Stimulated activated CD8-positive, alpha-beta memory T cell treated with anti-CD3 and anti-CD28 coated beads, Interleukin-4, amount 100 ng/mL, for 1 hour (primary cell): ENCODE measurements at places on chromosomes 2 and 18.

GRCh38 chr2:201883606-201884369 is 77.5 kb downstream of the CDK15 start:
- no peak for DNase-seq

GRCh38 chr2:77571545-77571944 is 49.4 kb upstream of the LRRTM4 start:
- DNase-seq: no peak

DNA sequence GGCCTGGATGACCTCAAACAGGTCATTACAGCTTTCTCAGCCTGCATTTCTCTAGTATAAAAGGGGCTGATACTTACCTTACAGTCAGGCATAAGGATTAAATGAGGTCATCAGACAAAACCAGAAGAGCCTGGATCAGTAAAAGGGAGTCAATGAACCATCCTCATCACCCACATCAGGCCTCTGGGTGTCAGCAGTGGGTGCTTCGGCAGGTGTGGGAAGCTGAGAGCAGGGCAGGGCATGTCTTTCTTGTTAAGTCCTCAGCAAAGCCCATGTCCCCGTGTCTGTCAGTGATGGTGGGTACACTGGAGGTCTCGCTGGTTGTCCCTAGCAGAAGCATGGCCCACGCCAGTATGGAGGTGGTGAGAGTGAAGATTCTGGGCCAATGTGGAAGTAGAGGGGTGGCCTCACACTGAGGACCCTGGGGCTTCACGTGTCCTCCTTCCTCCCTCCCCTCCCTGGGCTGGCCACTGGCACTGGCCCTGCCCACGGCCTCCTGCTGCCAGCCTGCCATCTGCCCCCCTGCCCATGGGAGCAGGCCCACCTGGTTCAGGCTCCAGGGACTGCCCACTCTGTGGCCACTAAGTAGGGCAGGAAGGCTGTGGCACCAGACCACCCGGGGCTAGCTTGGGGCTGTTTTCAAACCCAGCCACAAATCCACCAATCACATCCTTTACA is 4.4 kb downstream of the ADRA2B start:
- DNase-seq: no peak

GRCh38 chr2:234512884-234513669 is 16.2 kb upstream of the ARL4C start:
- DNase-seq: no peak

DNA sequence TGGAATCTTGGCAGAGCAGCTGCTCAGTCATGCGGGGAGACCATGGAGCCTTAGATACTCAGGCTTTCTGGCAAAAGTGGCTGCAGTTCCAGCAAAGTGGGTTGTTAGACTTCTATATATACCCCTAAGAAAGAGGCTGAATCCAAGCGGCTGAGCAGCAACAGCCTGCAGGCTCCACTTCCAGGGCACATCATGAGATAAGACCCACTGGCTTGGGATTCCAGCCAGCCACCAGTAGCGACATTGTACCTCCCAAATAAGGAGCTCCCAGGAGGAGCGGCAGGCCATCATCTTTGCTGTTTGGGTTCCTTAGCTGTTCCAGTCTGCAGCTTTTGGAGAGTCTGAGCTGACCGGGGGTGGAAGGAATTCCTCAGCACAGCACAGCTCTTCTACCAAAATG is 150.3 kb upstream of the ST6GAL2 start:
- no peak for DNase-seq

GRCh38 chr18:12556946-12557806 is 100.7 kb downstream of the SPIRE1 start:
- no peak for DNase-seq

GRCh38 chr18:48948112-48949049 is 2.4 kb downstream of the SMAD7 start:
- no peak for DNase-seq

GRCh38 chr2:233764264-233764663 is 4.2 kb downstream of the UGT1A1 start:
- no peak for DNase-seq

DNA sequence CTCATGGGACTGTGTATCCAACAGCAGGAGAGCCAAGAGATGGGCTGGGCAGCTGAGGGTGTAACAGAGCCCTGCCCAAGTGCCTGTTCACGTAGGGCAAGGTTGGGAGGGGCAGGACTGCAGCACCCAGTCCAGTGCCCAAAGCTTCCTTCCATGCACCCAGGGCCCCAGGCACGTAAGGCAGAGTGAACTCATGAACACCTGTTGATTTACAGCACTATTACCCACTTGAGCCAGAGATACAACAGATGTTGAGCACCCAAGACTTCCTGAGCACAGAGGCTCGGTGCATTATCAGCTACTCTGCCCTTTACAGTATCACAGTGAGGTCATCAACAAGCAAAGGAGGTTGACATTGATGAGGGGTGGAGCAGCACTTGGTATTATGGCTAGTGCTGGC is 50.2 kb upstream of the FHL2 start:
- no peak for DNase-seq

GRCh38 chr2:200616193-200616592 is 30.4 kb downstream of the AOX1 start:
- DNase-seq: no peak

- no peak for DNase-seq
These were observed 788 bp downstream of the USP14 start for GRCh38 chr18:159037-159652.

DNA sequence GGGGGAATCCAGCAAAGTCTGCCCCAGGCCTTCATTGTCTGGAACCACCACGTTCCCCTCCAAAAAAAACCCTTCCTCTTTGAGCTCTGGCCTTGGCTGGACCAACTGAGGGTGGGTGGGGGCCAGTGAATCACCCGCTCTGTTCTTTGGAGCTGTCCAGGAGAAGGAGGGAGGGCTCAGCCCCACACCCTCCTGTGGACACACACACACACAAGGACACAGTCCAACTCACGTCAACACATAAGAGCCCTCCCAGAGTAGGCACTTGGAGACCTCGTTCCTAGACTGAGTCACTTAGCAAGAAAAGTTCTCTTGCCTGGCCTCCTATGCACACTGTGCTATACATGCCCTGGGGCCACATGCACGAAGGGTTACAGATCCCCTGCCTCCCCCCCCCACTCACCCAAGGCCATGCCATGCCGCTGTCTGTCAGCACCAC is 1.2 kb upstream of the TNS1 start:
- no peak for DNase-seq

DNA sequence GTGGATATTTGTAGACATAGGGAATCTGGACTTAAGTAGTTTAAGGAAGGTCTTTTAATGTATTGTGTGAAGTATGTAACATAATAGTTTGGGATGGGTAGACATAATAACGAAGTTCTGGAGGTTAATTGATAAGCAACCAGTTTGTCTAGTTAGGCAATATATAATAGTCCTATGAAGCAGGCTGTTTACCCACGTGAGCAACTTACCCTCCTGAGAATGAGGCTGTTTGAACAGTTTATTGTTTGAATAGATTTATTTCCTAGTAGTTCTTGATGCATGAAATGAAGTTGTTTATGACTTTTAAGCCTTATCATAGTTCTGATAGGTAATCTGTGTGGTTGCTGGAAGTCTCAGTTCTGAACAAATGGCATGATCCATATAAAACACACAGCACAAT is 361.5 kb downstream of the GALNT13 start:
- no peak for DNase-seq

GRCh38 chr2:85032621-85033020 is 61.7 kb downstream of the KCMF1 start:
- DNase-seq: no peak

- DNase-seq: no peak
These were observed 54.8 kb downstream of the CDH20 start for GRCh38 chr18:61388010-61388409.

GRCh38 chr2:109339519-109339966 is 210.5 kb downstream of the SH3RF3 start:
- no peak for DNase-seq

DNA sequence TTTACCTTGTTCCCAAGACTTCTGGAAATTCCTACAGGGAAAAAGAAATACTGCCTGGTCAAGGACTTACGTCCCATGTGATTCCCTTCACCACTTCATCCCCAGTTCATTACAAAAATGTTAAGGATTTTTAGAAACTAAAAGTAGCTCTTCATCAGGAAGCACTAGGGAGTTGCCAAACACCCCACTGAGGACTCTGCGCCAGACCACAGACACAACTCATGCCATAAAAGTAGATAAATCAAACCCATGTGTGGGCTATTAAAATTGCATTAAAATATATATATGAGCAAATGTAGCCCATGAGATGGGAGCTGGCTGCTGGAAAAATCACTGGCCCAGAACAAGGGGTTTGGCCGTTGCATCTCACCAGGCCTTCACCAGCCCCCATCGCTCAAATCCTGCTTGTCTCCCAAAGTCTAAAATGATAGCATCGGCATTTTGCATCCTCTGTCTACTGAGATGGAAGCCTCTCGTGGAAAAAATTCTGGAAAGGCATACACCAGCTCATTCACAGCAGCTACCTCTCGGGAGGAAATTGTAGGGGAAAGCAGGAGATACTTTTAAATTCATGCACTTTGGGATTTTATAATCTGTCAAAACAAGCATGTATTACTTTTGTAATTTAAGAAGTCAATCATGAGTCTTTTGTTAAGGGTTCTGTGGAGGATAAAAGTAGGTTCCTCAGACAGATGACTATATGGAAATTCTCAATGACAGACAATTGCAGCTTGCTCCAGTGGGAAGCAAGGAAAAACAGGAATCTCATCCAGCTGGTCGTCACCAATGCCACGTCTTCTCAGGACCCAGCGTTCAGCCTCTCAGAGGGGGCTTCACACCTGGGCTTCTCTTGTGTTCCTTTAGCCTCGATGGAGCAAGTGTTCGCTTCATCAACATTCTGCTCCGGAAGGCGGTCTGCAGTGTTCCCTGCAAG is 113.9 kb downstream of the MREG start:
- DNase-seq: no peak

- DNase-seq: no peak
These were observed 141.4 kb downstream of the SPP2 start for GRCh38 chr2:234191819-234192407.

GRCh38 chr2:170360546-170361089 is 182.7 kb downstream of the MYO3B start:
- DNase-seq: no peak
